ENCODE measurements at places on chromosomes 13 and 19.

DNA sequence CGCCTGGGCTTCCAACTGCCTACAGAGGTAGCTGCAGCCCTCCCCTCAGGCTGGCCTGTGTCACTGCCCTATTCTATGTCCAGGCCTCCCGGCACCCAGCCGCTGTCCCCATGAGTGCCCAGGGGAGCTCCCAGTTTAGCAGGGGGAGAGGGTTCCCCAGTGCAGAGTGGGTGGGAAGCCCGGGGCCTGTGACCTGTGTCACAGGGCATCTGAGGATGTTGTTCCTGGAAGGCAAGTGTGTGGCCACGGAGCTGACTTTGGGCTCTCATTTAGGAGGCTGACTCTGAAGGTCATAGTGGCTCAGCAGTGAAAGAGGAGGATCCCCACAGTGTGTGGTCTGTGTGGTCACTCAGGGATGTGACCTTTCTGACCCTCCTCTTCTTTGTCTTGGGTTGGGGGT lies 25.1 kb downstream of the PPP1R37 start:
- no peak for DNase-seq

DNA sequence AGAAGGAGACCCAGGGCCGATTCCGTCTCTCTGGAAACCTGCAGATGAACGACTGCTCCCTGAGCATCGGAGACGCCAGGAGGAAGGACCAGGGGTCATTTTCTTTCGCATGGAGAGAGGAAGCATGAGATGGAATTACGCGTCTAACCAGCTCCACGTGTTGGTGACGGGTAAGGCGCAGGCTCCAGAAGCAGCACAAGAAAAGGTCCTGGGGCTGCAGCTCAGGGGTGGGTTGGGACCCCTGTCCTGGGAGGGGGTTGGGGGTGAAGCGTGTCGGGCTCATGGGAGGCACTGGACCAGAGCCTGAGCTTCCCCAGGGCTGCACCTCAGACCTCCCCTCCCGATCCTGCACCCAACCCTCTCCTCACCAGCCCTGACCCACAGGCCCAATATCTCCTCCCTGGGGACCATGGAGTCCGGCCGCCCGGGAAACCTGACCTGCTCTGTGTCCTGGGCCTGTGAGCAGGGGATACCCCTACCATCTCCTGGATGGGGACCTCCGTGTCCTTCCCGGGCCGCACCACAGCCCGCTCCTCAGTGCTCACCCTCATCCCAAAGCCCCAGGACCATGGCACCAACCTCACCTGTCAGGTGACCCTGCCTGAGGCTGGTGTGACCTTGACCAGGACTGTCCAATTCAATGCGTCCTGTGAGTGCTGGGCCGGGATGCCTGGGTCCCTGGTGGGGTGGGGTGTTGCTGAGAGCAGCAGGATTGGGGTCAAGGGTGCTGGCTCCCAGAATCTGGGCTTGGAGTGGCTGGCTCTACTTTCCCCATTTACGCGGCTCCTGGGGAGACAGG lies 39.6 kb upstream of the CD33 start:
- DNase-seq = no peak

GRCh38 chr19:12757544-12758274 lies 6.1 kb downstream of the BEST2 start:
- peak; percentile 49 for DNase-seq

- no peak for DNase-seq
Measured at GRCh38 chr13:57653229-57653989, 21.9 kb downstream of the PCDH17 start.

DNA sequence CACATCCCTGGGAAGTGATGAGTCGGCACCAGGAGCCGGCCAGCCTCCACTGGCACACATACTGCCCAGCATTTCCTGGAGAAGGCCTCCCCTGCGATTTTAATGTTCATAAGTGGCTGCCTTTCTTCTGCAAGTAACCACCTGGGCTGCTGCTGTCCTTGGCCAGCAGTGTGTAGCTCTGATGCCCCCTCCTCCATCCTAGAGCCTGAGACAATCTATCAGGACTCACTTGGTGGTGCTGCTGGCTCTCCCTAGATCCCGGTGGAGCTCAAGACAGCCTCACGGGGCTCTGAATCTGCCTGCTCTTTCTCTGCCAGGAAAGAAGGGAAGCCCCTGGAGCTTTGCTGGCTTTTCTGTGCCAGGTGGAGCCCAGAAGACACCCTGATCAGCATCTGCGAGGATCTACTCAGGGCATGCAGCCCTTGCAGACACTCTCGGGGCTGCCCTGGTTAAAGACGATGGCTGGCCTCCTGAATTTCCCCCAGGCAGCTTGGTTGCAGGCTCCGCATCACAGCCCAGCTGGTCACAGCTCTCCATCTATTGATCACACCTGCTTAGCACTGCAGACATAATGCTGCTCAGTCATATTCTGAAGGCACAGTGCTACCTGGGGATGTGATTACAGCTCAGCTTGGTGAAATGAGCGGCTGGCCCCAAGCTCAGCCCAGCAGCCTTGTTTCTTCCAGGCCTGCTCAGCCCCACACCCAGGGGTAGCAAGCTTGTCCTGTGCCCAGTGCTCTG lies 122.3 kb downstream of the ZDHHC20 start:
- DNase-seq = no peak

- DNase-seq = no peak
Measured at GRCh38 chr19:34556488-34556887, 74.9 kb downstream of the WTIP start.

GRCh38 chr13:99087954-99088491 lies 110.2 kb upstream of the DOCK9 start:
- DNase-seq = no peak

- DNase-seq = no peak
Measured at GRCh38 chr13:90254437-90254836, 1093.0 kb upstream of the MIR17HG start.

DNA sequence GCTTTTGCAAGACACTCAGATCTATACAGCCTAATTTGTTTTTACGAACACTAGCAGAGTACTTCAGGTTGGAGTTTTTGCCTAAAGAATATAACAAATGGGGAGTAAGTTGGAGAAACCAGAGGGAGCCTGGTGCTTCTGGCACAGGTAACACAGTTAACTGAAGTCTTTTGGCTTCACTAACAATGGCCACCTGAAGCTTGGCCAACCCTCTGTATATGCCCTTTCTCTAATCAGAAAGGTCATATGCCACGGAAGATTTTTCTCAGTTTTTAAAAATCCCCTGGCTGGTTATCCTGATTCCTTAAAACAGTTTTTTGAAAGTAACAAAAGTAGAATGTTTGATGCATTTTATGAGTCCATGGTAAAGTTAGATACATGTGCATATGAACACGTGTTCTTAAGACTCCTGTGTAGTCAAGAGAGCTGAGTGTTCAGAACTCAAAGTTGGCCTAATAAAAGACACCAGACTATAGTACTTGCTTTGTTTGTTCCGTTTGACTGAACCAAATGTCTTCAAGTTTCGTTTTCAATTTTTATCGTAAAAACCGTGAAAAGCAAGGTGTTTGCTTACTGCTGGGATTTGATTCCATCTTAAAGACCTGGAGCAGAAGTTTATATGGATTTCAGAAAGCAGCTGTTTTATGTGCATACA lies 137.5 kb downstream of the KCNRG start:
- DNase-seq = no peak

- DNase-seq = no peak
Measured at GRCh38 chr13:30925429-30925828, 7.0 kb upstream of the TEX26 start.

GRCh38 chr19:2227415-2228156 lies 8.5 kb downstream of the PLEKHJ1 start:
- DNase-seq = no peak

DNA sequence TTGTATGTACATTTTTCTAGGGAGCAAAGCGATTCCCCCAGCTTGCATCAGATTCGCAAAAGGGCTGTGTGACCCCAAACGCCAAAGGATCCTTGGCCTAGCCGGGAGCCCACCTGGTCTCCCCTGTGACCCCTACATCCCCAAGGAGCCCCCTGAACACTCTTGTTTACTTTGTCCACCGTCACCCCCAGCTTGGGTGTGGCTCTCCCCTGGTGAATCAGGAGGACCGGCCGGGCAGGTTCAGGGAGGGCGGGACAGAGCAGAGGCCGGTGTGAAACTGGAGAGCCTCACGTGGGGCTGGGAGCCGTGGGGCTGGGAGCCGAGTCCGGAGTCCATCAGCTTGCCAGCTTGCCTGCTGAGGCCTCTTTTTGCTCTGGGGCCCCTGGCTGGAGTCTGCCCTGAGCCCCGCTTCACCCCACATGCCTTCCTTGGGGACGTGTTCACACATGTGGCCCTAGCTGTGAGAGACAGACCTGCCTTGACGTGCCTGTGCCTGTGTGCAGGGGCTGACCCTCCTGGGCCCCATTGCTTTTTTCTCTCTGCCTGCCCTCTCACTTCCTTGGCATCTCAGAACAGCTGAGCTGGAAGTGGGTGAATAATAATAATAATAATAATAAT lies 2.0 kb downstream of the ITPKC start:
- DNase-seq = no peak

GRCh38 chr19:13302526-13303270 lies 152.5 kb downstream of the IER2 start:
- DNase-seq = no peak

GRCh38 chr19:56980906-56981305 lies 138.9 kb upstream of the USP29 start:
- no peak for DNase-seq

DNA sequence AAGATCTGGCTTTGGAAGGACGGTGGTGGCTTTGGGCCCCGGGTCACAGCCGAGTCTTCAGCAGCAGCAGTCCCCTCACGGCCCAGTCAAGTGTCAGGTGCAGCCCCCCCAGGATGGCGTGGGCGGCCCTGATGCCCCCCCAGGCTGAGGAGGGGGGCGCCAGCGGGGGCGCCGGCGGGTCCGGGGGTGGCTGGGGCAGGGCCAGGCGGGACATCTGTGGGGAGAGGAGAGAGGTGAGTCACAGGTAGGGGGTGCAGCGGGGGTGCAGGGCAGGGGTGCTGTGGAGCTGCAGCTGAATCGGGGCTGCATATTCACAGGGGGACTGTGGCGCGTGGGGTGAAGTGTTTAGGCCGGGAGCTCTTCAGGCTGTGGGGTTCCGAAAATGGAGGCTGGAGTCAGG lies 2.9 kb upstream of the GARIN5B start:
- DNase-seq = no peak

- no peak for DNase-seq
Measured at GRCh38 chr19:11554160-11554559, 4.9 kb downstream of the ELOF1 start.

DNA sequence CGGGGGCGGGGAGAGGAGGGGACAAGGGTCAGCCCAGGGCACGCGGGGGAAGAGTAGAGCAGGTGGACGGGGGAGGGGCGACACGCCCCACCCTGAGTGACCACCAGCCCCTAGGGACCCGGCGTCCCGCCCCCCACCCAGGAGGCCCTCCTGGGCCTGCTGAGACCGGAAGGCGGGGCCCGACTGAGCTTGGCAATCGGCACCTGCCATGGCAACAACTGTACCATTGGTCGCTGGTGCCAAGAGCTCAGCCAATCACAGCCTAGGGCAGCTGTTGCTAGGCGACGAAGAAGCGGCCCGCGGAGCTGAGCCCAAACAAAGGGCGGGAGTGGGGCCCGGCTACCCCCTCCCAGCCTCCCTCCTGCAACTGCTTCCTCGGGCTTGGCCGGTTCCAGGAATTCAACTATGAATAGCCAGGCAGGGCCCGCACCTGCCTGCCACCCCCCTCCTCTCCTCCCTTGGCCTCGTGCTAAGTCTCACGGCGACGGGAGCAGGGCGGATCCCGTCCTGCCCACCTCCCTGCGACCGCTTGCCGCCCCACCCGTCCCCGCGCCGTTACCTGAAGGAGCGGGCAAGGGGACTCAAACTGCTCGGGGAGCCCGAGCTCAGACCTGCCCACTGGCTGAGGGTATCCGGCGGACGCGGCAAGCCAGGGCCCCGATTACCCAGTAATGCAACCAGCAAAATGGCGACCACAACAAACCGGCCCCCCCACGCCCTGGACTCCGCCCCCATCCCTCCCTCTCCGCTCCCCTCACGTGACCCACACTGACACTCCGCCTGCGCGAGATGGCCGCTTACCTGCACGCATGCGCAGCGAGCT lies at the start of gene DYRK1B:
Gene DYRK1B, minus strand, starts transcription at position 699 of the 823 bp plus-strand sequence. CDS start 2,295 bp downstream, outside the sequence.
- DNase-seq = peak; percentile 97

DNA sequence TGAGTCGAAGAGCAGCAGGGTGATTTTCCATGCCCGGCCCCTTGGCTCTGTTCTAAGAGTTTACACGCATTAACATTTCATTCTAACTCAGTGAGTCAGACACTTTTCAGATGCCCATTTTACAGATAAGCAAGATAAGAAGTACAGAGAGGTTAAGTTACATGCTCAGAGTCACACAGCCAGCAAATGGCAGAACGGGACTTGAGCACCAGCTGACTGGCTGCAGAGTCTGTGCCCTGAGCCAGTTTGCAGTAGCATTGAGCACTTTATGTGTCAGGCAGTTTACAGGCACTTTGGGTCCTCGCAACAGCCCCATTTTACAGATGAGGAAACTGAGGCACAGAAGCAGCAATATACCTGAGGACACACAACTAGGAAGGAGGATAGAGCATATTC lies 19.0 kb downstream of the CCDC8 start:
- DNase-seq = no peak

GRCh38 chr13:43139921-43140320 lies 116.5 kb downstream of the DNAJC15 start:
- DNase-seq = no peak

GRCh38 chr13:27827646-27828045 lies 35.4 kb downstream of the GSX1 start:
- no peak for DNase-seq

GRCh38 chr13:20487927-20488326 lies 37.7 kb downstream of the CRYL1 start:
- DNase-seq = no peak

DNA sequence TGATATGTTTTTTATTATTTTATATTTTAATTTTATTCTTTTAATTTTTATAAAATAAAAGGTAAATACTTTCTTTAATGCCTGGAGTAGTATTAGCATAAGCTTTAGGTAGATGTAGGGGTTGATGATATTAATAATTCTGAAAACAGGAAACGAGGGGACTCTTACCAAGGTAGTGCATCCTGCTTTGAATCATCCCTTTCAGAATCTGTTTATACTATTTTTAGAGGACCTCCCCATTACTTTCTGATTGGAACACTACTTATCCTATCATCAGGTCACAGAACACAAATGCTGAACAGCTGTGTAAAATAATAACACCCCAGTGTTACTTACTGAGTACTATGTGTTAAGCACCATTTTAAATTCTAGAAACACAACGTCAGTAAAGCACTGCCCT lies 27.3 kb downstream of the COG6 start:
- no peak for DNase-seq

- DNase-seq = no peak
Measured at GRCh38 chr13:109182777-109183465, 553.5 kb downstream of the MYO16 start.

- no peak for DNase-seq
Measured at GRCh38 chr13:26584713-26585112, 27.2 kb downstream of the WASF3 start.

DNA sequence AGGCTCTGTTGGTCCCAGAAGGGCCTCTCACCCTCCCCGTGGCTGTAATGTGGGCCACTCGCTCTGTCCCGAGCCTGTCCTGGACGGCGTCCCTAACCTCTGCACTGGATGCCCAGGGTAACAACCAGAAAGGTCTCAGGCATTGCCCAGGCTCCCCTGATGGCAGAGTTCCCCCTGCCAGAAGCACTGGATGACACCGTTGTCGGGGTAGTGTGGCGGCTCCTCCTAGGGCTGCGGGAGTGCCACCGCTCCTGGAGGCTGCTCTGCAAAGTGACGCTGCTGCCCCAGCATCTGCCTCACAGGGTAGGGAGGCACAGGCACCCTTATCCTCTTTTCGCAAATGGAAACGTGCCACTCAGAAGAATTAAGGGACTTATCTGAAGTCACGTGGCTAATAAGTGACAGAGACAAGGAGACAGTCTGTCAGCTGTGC lies 32.0 kb downstream of the MPHOSPH8 start:
- DNase-seq = no peak

Data from stimulated activated CD4-positive, alpha-beta T cell treated with anti-CD3 and anti-CD28 coated beads, Interleukin-1b, Interleukin-23, amount 100 ng/mL, for 1 hour (primary cell).